ENCODE measurements at places on chromosomes 2 and 18. TPM values are rescaled to one million over a fixed set of nuclear protein-coding genes. Genes with fewer than 3 reads are reported as not detected.

The REG3G gene
- not detected for polyA plus RNA-seq

The TMEM150A gene
- polyA plus RNA-seq: 11.4 TPM

The SPDYA gene
- polyA plus RNA-seq: 0.22 TPM

The MEIS1 gene
- polyA plus RNA-seq: 87.2 TPM

The TMEM198 gene
- polyA plus RNA-seq: 0.83 TPM

The HOXD3 gene
- polyA plus RNA-seq: not detected

The RPE gene
- 68.4 TPM for polyA plus RNA-seq

The MAL gene
- not detected for polyA plus RNA-seq

The ZNF397 gene
- 9.7 TPM for polyA plus RNA-seq

The SKA1 gene
- 3.5 TPM for polyA plus RNA-seq

The SPR gene
- 17.5 TPM for polyA plus RNA-seq

The CNTNAP5 gene
- polyA plus RNA-seq: not detected
